ENCODE measurements at places on chromosomes 4 and X. TPM values are rescaled to one million over a fixed set of nuclear protein-coding genes. Genes with fewer than 3 reads are reported as not detected.

The PAGE4 gene
- total RNA-seq: 0.80 TPM

The TMEM156 gene
- 15.0 TPM for total RNA-seq

The FHIP1A gene
- 3.6 TPM for total RNA-seq

DNA sequence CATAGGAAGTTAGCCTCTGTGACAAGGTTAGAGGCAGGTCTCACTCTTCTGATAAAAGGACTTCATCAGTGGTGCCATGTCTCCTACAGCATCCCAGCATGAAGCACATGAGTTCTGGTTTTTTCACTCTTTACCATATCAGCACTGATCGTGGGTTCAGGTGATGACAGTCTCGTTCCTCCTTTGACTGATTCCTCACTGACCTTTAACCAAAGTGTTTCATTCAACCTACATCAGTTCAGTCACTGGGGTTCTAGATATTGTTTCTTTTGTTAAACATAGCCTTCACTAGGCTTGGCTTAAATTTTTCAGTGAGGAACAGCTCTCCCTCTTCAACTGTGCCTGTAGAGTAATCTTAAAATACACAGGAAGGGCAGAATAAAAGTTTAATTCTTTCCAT lies 9.6 kb upstream of the MAGEA8 start:
- H3K36me3 ChIP-seq: no peaks in the 10 kb centered on the region
- H3K27ac ChIP-seq: no peak overlapping the region
- no peaks in the 10 kb centered on the region for H3K27me3 ChIP-seq
- no peak for DNase-seq
- no peak overlapping the region for H3K4me3 ChIP-seq
- H3K4me1 ChIP-seq: no peaks in the 10 kb centered on the region

DNA sequence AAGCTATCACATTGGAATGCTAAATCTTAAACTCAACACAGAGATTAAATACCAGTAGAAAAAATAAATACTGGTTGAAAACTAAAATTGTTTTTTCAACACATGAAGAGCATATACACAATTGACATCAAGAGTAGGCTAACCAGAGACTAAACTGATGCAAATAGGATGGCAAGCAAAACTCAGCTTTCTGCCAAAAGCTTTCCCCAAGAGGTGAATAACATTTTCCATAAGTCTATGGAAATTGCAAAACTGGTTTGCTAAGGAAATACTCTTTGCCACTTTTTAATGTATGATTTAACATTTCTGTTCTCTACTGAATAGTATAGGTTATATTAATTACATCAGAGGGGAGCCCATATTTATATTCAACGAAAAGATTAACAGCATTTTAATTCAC lies 23.8 kb downstream of the IQCM start:
- H3K27ac ChIP-seq: no peak overlapping the region
- H3K27me3 ChIP-seq: no peaks in the 10 kb centered on the region
- H3K4me1 ChIP-seq: no peaks in the 10 kb centered on the region
- no peak for DNase-seq

- no peaks in the 10 kb centered on the region for H3K27me3 ChIP-seq
- peaks cover 20% of the 10 kb centered on the region for H3K36me3 ChIP-seq
- peaks cover 5% of the 10 kb centered on the region for H3K4me1 ChIP-seq
- H3K4me3 ChIP-seq: no peak overlapping the region
Measured at GRCh38 chr4:177367336-177367735, 57.7 kb downstream of the NEIL3 start.

DNA sequence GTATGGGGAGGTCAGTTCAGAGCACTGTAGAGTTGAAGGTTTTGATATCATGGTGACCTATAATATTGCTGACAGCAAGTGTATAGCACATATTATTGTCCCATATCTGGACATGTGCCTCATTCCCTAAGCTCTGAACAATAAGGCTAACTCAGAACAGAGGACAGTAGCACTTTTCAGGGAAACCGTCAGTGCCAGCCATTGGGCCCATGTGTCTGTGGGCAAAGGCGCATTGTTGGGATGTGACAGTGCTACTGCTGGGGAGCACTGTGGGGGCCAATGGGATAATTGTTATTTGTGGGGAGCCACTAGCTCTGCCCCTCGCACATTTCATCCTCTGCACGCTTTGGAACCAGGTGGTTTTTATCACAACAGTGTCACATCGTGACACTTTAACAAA lies 136.2 kb downstream of the ELOVL6 start:
- H3K27me3 ChIP-seq: no peaks in the 10 kb centered on the region
- no peak overlapping the region for H3K4me3 ChIP-seq
- no peak overlapping the region for H3K27ac ChIP-seq
- H3K4me1 ChIP-seq: no peaks in the 10 kb centered on the region
- H3K36me3 ChIP-seq: no peaks in the 10 kb centered on the region

DNA sequence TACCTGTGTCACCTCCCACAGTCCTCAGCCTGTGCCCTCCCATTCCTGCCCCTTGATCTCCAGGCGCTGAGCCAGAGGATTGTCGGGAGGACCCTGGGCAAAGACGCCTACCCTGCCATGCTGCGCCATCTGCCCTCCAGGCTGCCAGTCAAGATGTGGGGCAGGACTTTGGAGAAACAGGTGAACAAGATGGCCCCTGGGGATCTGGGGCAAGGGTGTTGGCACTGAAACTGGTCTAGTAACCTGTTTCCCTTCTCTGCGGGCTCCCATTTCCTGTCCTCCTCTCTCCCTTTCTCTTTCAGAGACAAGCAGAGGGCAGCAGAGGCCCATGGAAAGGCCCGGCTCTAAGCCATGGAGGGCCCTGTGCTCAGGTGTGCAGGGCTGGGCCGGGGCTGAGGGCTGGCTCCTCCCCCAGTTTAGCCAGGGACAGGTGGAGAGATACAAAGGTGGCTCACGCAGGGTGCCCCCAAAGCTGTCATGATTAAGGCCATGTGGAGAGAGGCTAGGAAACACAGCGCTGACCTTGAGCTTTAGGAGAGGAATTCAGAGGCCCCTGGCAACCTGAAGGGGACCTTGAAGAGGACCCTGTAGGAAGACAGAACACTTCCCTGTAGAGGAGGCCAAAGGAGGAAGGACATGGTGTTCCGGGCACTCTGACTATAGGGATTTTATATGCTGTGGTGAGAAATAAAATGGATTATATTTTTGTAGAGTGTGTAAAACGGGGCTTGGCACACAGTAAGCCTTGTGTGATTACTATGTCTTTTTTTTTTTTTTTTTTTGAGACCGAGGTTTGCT lies at the start of gene GLOD5:
Gene GLOD5, plus strand, starts transcription at position 74 of the 798 bp plus-strand sequence. Its CDS starts 44 bp downstream, at position 118.
- no peaks in the 10 kb centered on the region for H3K27me3 ChIP-seq
- no peaks in the 10 kb centered on the region for H3K36me3 ChIP-seq
- H3K4me1 ChIP-seq: peaks cover 4% of the 10 kb centered on the region
- H3K4me3 ChIP-seq: no peak within 1 kb of the TSS

DNA sequence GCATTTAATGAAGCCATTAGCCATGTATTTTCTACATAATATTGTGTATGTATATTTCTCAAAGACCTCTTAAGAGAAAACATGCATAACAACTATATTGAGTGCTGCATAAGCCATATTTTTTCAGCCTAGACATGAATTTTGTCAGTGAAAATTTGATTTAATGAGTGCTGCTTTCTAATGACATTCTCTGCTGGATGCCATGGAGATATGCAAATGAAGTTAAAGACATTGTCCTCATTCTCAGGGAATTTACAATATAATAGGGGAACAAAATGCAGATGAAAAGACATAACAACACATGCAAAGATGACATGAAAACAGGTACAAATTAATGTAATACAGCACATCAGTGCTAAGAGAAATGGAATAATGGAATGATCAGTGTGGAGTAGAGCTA lies 118.7 kb downstream of the ATOH1 start:
- H3K4me1 ChIP-seq: no peaks in the 10 kb centered on the region
- H3K27ac ChIP-seq: no peak overlapping the region
- no peaks in the 10 kb centered on the region for H3K27me3 ChIP-seq

- no peak for DNase-seq
- no peak overlapping the region for H3K27ac ChIP-seq
- H3K4me1 ChIP-seq: no peaks in the 10 kb centered on the region
- H3K36me3 ChIP-seq: no peaks in the 10 kb centered on the region
- H3K27me3 ChIP-seq: no peaks in the 10 kb centered on the region
Measured at GRCh38 chr4:111230265-111230664, 607.4 kb upstream of the PITX2 start.

- no peak overlapping the region for H3K27ac ChIP-seq
- H3K36me3 ChIP-seq: no peaks in the 10 kb centered on the region
- no peaks in the 10 kb centered on the region for H3K4me1 ChIP-seq
- no peak overlapping the region for H3K4me3 ChIP-seq
Measured at GRCh38 chrX:39905946-39906345, 191.8 kb downstream of the BCOR start.

DNA sequence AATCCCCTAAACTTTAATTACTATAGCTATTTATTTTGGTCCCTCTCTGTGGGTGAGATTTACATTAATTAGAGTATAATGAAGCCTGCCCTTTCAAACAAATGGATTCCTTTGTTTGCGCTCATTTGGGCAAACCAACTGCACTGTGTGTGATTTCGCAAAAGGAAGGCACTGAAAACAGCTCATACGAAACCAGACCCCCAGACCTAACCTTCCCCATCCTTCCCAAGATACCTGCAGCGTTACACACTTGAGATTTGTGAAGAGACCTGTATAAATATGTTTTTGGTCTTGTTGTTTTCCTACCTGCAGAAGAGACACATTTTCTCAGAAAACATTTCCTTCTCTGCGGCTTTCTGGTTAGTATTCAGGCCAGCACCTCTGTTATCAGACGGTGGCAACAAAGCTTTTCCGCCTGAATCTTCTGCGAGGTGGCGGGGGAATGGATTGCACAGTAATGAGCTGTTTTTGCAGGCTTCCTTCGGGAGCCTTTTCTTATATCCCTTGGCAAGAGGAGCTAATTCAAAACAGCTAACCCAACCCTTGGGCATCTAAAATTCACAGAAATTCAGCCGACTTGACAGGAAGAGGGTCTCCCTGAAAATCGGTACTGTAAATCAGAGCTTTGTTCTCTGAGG lies 47.6 kb downstream of the CBLL2 start:
- no peaks in the 10 kb centered on the region for H3K4me1 ChIP-seq
- no peak overlapping the region for H3K4me3 ChIP-seq
- H3K36me3 ChIP-seq: no peaks in the 10 kb centered on the region
- H3K27me3 ChIP-seq: no peaks in the 10 kb centered on the region

GRCh38 chr4:34289489-34289888 lies 1954.8 kb downstream of the ARAP2 start:
- no peaks in the 10 kb centered on the region for H3K4me1 ChIP-seq
- no peak for DNase-seq
- no peak overlapping the region for H3K27ac ChIP-seq
- no peaks in the 10 kb centered on the region for H3K27me3 ChIP-seq
- H3K36me3 ChIP-seq: no peaks in the 10 kb centered on the region

Data from thymus (tissue), 14 donors.